Stimulated activated CD4-positive, alpha-beta T cell treated with anti-CD3 and anti-CD28 coated beads, Interleukin-12 subunit alpha, Interleukin-12 subunit beta, amount 100 ng/mL, for 24 hours (primary cell): ENCODE measurements at places on chromosomes 3 and 15.

GRCh38 chr3:152480282-152480953 is 211.7 kb downstream of the MBNL1 start:
- no peak for DNase-seq

GRCh38 chr15:32824777-32825176 is 107.0 kb downstream of the GREM1 start:
- DNase-seq, result no peak

DNA sequence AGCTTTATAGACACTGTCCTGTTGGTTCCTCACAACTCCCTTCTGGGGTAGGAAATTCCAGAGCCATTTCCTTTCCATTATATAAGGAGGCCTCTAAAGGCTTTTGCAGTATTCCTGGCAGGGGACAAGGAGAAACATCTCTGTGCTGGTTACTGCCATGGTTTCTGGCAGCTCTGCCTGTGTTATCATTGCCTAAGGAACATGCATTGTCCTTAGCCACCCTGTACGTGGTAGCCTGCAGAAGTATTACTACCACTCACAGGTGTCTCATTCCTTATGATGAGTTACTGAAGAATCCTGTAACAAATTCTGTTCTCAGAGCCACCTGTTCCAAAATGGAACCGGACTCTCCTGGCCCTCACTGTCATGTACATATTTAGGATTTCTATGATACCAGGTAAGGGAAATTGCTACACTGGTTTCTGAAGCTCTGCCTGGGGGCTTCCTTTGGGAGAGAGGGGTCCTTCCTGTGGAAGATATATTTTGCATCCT is 58.0 kb downstream of the UMPS start:
- DNase-seq, result no peak

GRCh38 chr15:23411841-23412240 is 35.2 kb downstream of the GOLGA6L2 start:
- DNase-seq, result no peak

- DNase-seq, result no peak
Observed at GRCh38 chr3:71303627-71304200, 279.8 kb downstream of the FOXP1 start.

DNA sequence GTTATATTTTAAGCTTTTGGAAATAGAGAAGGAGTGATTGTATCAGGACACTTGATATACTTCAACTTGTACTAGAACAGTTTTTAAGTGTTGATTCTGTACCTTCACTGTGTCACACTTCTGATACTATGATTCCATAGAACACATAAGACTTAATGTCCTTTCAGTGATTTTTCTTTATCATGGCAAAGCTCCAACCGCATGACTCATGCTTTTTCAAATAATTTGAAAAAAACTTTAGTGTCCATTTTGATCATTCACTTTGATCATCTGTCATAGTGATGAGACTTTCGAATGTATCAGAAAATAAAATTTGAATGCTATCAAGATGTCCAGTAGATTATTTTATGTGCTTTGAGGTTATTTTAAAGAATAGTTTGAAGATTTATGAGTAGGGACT is 32.0 kb downstream of the AP4E1 start:
- DNase-seq, result no peak

DNA sequence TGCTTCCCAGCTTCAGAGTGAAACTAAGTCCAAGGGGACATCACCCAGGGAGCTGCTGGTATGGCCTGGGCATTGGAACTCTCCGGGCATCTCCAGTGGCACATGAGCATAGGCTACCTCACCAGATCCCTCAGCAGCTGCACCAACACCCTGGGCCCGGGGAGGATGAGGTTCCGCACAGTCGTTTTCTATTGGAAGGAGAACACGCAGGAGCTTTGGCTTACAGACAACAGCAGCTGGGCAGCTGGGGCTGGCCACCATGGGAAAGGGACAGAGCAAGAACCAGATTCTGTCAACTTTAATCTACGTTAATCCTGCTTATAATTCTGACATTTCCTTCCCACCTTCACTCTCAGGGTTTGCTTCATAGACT is 65.5 kb downstream of the MYO1E start:
- no peak for DNase-seq

DNA sequence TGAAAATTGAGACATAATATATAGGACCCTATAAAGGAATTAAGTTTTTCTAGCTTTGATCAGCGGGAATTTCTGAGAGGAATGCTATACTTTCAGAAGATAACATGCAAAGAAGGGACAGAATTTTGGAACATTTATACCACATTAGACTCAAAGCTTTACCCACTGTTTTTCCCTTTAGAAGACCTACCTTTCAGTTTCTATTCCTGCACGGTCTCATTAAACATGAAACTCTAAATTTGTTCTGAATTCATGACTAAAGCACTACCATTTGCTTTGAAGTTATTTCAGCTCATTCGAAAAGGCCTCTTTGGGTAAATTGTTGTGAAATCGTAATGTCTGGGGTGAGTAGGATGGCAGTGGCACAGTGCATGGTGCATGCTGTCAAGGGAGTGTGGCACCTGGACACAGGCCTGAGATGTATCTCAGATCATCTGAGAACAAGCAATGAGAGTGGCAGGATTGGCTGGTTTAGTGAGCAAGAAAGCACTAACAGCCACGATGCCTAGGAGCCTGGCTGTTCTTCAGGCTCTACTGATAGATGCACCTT is 42.5 kb downstream of the CHCHD4 start:
- peak; percentile 4 for DNase-seq

DNA sequence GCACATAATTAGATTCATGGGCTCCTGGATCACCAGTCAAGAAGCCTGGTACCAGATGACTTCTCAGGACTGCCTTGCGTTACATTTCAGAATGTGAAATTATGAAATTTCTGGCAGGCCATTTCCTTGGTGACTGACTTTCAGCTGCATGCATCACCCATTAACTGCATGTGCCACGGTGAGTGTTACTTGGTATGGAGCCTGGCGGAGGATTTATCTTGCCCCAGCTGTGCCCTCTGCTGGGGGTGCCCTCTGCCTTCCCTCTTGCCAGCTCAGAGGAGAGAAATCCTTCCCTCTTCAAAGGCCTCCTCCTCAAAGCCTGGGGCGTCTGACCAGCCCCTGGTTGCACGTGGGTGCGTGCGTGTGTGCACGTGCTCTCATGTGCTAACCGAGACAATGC is 57.7 kb upstream of the CTSH start:
- DNase-seq, result no peak

DNA sequence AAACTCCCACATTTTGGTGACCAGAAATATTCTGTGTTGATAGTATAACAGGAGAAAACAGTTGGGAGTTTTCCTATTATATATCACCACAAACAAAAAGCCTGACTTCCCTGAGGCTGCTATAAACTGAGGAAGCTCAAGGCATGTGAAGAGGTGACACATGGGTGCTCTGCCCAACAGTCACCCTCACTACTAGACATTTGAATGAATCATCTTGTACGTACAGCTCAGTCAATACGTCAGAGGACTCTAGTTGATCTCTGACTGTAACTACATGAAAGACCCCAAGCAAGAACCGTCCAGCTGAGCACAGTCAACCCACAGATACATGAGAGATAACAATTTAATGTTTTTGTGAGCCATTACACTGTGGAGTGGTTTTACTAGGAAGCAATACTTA is 338.3 kb upstream of the ATP11B start:
- DNase-seq, result no peak

DNA sequence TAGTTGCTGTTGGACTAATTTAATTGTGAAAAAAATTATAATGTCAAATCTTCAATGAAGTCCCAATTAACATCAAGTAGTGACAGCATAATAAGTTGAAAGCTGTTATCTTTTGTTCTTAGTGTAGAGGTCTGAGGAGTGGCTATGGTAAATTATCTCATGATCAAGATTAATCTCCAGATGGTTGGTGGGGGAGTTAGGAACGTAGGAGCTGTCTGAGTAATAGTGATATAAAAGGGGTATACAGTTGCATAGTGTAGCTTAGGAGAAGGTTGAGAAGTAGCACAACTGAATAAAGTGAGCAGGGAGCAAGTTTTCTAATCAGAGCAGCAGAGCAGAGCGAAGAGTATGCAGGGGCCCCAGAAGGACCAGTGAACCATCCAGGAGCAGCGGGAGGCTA is 19.5 kb downstream of the TMOD2 start:
- DNase-seq, result no peak

- DNase-seq, result no peak
Observed at GRCh38 chr3:94990952-94991705, 928.3 kb downstream of the NSUN3 start.

- DNase-seq, result no peak
Observed at GRCh38 chr3:104717828-104718196, 648.9 kb upstream of the ALCAM start.

- DNase-seq, result no peak
Observed at GRCh38 chr3:129690406-129690805, 83.9 kb upstream of the PLXND1 start.

- peak; percentile 63 for DNase-seq
Observed at GRCh38 chr15:65249641-65250040, 37.0 kb downstream of the PARP16 start.

GRCh38 chr15:61989667-61990066 is 70.6 kb downstream of the VPS13C start:
- DNase-seq, result no peak

GRCh38 chr15:68595260-68595564 is 16.4 kb downstream of the CORO2B start:
- DNase-seq, result no peak

GRCh38 chr3:66224220-66224619 is 3.4 kb downstream of the SLC25A26 start:
- no peak for DNase-seq

GRCh38 chr3:146894406-146894805 is 289.3 kb upstream of the PLSCR5 start:
- DNase-seq, result no peak

DNA sequence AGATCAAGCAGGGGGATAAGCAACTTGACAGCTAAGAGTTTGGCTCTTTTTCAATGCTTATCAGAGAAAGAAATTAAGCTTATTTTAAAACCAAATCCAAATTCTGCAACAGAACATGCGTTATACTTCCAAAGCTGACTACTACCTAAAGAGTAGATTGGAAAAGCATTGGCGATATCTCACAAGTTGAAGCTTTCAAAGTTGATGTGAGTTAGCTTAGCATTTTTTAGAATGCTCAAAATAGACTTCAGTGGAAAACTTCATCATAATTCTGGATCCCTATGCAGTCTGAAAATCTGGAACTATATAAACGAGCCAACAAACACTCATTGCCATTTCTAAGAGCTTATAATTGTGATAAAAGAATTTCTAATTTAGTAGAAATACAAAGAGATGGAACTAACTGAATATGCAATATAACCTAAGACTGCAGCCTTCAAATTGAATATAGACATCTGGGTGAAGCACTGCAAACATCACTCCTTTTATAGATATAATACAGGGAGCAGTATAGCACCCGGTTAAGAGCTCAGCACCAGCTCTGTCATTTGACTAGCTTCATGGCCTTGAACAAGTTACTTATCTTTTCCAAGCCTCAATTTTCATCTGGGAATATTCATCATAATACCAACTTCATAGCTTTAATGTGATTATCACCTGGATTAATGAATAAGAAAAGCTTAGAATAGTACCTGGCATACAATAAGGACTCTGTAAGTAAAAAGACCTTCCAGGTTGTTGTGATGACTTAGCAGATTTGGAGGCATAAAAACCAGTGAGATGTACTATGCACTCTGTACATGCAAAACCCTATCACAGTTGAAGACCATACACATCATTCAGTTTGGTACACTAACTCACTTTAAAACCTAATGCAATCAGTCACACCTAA is 242.7 kb upstream of the TTC14 start:
- DNase-seq, result no peak

DNA sequence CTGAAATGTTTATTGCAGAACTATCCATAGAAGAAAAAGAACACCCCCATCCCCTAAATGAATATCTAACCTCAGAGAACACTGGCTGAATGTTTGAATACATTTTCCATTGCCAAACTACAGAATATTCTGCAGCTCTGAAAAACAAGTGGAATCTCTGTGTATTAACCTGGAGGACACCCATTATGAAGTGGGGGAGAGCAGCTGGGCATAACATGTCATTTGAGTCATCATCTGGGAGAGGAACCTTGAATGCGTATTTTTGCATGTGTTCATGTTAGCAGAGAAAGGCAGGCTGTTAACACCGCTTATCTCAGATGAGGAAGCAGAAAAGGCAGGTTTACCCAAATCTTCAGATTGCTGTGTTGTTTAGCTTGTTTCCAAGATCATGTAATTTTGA is 31.5 kb downstream of the ESYT3 start:
- no peak for DNase-seq

GRCh38 chr3:172142051-172142863 is 102.9 kb downstream of the FNDC3B start:
- no peak for DNase-seq

DNA sequence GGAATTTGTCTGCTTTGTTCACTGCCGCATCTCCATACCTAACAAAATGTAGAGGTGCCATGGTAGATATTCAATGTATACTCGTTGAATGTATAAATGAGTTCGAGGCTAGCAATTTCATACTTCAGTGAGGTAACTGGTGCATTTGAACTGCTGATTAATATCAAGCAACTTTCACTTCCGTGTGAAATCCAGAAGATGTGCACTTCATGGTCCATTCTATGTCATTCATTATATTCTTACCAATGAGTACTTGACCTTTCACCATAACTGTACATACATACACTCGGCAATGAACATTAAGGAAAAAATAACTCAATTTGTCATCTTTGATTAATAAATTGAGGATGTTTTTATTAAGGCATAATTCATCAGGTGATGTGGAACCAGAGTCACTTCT is 598.5 kb downstream of the ZNF385D start:
- no peak for DNase-seq

DNA sequence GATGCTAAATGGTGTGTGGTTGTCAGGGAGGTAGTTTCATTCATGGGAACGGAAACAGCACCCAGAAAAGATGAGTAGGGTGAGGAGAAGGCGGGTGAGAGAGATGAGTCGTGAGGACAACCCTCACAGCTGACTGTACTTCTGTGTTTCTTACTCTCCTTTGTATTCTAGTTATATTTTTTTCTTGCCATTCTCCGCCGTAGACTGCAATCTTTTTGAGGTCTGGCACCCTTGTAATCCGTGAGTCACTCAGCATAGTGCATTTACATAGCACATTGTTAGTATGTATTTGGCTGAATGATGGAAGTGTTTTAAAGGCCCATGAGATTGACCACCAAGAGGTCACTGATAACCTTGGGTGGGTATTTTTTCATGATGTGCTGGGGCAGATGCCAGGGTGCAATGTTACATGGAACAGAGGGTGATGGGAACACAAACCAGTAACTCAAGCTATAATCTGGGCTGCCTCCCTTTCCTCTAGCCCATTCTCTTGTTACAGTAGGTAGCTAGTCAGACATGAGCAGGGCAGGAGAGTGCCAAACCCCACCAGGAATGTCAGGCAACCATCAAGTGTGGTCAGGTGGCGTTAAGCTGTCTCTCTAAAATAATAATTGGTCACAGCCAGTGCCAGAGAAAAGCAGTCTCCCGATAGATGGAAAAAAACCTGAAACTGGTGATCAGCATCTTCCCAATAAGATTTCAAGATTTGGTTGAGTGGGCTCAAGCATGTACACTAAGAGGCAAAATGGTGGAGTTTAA is 18.8 kb upstream of the DGKG start:
- DNase-seq, result no peak

GRCh38 chr3:151909681-151910405 is 36.4 kb downstream of the SUCNR1 start:
- DNase-seq, result no peak
